Left kidney (tissue), 8 donors: ENCODE measurements at places on chromosomes 7 and 10. TPM values are rescaled to one million over a fixed set of nuclear protein-coding genes. Genes with fewer than 3 reads are reported as not detected.

The FAM241B gene
- polyA plus RNA-seq = 10.9 TPM

The ZNF786 gene
- 9.3 TPM for polyA plus RNA-seq

The OR6V1 gene
- polyA plus RNA-seq = not detected

DNA sequence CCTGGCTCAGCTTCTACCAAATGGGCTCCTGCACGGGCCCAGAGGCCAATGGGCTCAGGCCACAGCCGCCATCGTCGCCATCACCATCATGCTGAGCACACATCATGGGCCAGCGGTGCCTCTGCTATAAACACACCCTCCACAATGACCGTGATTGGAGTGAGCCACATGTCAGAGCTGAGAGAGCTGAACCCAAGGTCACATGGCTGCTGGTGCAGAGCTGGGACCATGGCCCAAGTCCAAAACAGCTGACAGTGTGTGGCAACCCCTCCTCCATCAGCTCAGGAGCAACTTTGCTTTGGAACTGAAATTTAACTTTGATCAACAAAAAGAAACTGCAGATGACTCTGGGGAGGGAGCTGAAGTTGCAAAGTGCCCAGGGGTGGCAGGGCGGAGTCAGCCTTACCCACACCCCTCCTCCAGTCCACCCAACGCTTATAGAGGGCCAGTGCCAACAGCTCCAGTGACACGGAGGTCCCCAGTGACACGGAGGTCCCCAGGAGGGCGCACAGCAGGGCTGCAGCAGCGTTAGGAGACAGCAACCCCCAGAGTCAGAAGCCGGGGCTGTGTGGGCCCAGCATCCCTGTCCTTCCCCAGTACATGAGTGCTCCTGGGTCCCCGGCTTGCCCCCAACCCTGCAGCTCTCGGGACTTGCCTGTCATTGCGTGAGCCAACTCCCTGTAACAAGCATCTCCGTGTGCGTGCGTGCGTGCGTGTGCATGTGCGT, 249.6 kb downstream of the ELFN1 start:
- no peak for DNase-seq

- no peak for DNase-seq
These were observed 121.6 kb downstream of the CACNB2 start for GRCh38 chr10:18261768-18262231.

- DNase-seq = no peak
These were observed 297.8 kb upstream of the SEMA3A start for GRCh38 chr7:84492098-84493034.
